Activated CD8-positive, alpha-beta T cell treated with anti-CD3 and anti-CD28 coated beads, Interleukin-2, amount 10 ng/mL, durations not matched to agents 7 days and 5 days (primary cell): ENCODE measurements at places on chromosomes 1 and 21. TPM values are rescaled to one million over a fixed set of nuclear protein-coding genes. Genes with fewer than 3 reads are reported as not detected.

DNA sequence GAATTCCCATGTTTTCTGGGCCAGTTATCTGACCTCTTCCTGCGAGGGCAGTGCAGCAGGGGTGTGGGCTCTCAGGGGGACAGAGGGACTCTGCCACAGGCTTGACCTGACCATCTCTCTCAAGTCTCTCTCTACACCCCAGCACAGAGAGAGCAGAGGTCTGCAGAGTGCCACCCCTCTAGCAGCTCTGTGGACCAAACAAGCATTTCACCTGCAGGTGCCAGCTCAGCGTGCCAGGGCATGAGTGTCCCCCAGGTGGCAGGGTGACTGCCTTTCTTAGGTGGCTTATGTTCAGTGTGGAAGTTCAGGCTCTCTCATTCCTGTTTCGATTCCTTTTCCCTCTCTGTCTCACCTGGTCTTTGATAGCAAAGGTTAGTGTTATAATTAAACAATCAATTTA is 191.3 kb downstream of the CACNA1E start:
- H3K4me3 ChIP-seq, result no peak overlapping the region
- peaks cover 22% of the 10 kb centered on the region for H3K27me3 ChIP-seq
- no peak overlapping the region for H3K27ac ChIP-seq
- no peak for DNase-seq
- H3K36me3 ChIP-seq, result no peaks in the 10 kb centered on the region
- no peaks in the 10 kb centered on the region for H3K4me1 ChIP-seq

DNA sequence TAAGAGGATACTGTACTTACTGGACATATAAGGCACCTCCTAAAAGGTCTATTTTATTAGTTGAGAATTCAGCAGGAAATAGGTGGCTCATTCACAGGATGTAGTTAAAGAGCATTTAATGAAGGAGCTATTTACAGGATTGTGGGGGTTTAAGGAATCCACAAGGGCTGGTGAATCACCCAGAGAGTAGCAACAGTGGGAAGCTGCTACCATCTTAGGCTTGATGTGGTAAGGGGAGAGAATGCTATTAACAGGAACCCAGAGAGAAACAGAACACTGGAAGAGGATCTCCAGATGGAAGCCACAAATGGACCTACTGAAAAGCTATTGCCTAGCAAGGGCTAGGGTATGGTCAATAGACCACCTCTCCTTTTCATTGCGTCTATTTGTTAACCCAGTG is 52.0 kb upstream of the COL11A1 start:
- DNase-seq, result no peak
- H3K4me3 ChIP-seq, result no peak overlapping the region
- no peak overlapping the region for H3K27ac ChIP-seq
- no peaks in the 10 kb centered on the region for H3K4me1 ChIP-seq
- no peaks in the 10 kb centered on the region for H3K36me3 ChIP-seq

GRCh38 chr21:39668369-39668768 is 55.6 kb downstream of the B3GALT5 start:
- H3K4me1 ChIP-seq, result no peaks in the 10 kb centered on the region
- no peaks in the 10 kb centered on the region for H3K27me3 ChIP-seq
- DNase-seq, result no peak
- H3K36me3 ChIP-seq, result no peaks in the 10 kb centered on the region
- H3K27ac ChIP-seq, result no peak overlapping the region

- peaks cover 4% of the 10 kb centered on the region for H3K4me1 ChIP-seq
- no peak overlapping the region for H3K27ac ChIP-seq
- no peak overlapping the region for H3K4me3 ChIP-seq
- peaks cover 1% of the 10 kb centered on the region for H3K36me3 ChIP-seq
- DNase-seq, result no peak
- peaks cover 21% of the 10 kb centered on the region for H3K27me3 ChIP-seq
Measured at GRCh38 chr21:42608446-42608845, 45.0 kb upstream of the PDE9A start.

- peak overlapping the region; percentile 85 for H3K27ac ChIP-seq
- peaks cover 54% of the 10 kb centered on the region for H3K36me3 ChIP-seq
- peaks cover 42% of the 10 kb centered on the region for H3K4me1 ChIP-seq
- no peaks in the 10 kb centered on the region for H3K27me3 ChIP-seq
- peak; percentile 48 for DNase-seq
Measured at GRCh38 chr1:234605983-234606783, 3.8 kb downstream of the IRF2BP2 start.

DNA sequence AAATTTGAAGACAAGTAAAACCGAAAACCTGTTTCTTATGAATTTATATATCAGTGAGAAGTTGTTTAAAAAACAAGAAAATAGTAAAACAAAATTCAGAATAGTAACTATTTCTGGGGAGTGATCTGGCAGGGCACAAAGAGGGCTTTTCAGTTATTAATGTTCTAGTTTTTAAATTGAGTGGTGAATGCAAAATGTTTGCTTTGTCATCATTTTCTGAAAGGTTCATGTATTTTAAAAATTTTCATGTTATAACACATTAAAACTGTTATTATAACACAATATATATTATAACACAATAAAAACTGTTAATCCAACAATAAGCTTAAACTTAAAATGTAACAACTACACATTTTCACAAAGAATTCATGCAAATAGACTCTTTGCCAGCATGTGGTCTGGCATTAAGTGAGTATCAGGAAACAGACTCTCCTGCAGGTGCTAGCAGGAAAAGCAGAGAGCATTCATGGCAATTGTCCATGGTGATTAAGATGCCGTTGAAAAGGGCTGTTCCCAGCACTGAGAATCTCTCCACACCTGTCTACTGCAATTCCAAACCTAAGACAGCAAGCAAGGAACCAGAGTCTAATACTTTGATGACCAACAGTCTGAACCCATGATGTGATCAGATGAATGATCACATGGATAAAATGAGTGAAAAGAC is 204.9 kb downstream of the TBX15 start:
- H3K36me3 ChIP-seq, result no peaks in the 10 kb centered on the region
- H3K4me3 ChIP-seq, result no peak overlapping the region
- H3K4me1 ChIP-seq, result no peaks in the 10 kb centered on the region

DNA sequence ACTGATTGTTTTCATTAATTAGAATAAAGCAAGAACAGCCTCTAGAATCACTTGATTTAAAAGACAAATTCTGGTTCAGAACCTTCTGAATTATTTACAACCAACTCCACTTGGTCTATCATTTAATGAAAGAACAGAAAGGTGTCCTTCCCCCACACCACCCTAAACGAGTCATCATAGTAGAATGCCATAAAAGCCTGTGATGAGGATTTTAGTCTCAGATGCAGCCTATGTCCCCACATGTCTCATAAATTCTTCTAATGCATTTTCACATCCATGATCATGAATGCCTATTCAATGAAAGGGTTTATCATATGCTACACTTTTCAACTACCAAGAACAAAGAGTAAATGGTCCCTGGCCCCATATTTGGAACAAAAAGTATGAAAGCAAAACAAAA is 508.1 kb downstream of the DPYD start:
- H3K4me3 ChIP-seq, result no peak overlapping the region
- H3K36me3 ChIP-seq, result no peaks in the 10 kb centered on the region
- H3K4me1 ChIP-seq, result no peaks in the 10 kb centered on the region
- H3K27ac ChIP-seq, result no peak overlapping the region
- no peak for DNase-seq

GRCh38 chr1:209674957-209675564 is at the start of gene G0S2:
Gene G0S2 (plus strand): TSS chr1:209675412. CDS start chr1:209675685, 273 bp downstream.
- peaks cover 54% of the 10 kb centered on the region for H3K4me1 ChIP-seq
- H3K4me3 ChIP-seq, result peak within 1 kb of the TSS; percentile 57
- H3K27me3 ChIP-seq, result peaks cover 42% of the 10 kb centered on the region
- DNase-seq, result peak; percentile 42

DNA sequence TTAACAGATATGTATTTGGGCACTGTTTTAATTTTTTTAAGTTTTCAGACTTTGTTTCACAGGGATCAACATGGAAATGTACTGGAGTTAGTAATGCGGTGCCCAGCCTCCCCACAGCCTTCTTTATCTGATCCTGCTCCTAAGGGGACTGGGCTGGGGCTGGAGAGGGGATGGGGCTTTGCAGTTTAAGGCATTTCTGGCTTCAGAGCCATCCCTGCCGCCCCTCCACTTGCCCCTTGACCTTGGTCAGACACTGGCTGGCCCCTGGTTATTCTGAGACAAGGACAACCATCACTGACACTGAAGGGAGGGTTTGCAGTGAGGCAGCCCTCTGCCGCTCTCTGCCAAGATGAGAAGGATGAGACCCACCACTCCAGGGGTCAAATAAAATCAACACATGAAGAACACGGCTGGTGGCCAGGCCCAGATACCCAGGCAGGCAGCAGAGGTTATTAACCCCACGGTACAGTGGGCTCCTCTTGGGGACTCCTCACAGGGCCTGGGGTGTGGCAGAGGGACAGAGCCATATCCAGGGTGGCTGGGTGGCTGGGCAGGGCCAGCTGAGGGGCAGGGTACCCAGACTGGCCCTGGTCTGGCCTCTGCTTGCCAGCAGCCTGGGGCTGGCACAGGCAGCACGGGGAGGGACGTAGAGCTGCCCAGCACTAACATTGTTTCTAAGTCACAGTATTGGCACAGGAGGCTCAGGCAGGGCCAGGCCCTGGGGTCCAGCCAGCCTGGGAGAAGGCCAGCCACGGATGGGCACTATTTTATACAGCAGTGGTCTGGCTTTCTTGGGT is 7.2 kb upstream of the UBE2U start:
- H3K27me3 ChIP-seq, result no peaks in the 10 kb centered on the region
- no peak overlapping the region for H3K4me3 ChIP-seq
- DNase-seq, result no peak

DNA sequence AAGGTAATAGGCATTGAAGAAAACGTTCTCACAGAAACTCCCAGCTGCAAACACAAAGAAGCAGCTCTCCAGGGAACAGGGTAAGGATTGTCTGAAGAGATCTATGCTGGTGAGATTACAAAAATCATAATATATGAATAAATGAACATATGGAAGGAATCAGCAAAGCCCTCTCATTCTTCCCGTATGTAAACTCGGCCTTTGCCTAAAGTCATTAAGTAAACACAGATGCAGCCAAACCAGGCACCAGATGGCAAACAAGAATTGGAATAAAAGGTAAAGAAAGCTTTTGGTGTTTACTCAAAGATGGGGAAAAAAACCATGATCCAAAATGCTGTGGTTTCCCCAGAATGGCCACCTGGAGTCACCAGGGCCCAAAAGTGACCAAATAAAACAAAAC is 76.6 kb upstream of the HOOK1 start:
- DNase-seq, result no peak
- no peak overlapping the region for H3K27ac ChIP-seq
- H3K27me3 ChIP-seq, result no peaks in the 10 kb centered on the region
- H3K4me1 ChIP-seq, result peaks cover 4% of the 10 kb centered on the region
- no peak overlapping the region for H3K4me3 ChIP-seq

- no peak overlapping the region for H3K4me3 ChIP-seq
- peaks cover 17% of the 10 kb centered on the region for H3K4me1 ChIP-seq
- peaks cover 2% of the 10 kb centered on the region for H3K36me3 ChIP-seq
- H3K27me3 ChIP-seq, result no peaks in the 10 kb centered on the region
- no peak for DNase-seq
Measured at GRCh38 chr1:243411472-243411871, 155.6 kb downstream of the SDCCAG8 start.

GRCh38 chr1:19484798-19485361 is 459 bp downstream of the CAPZB start:
- H3K27ac ChIP-seq, result peak overlapping the region; percentile 92
- peaks cover 62% of the 10 kb centered on the region for H3K4me1 ChIP-seq
- H3K27me3 ChIP-seq, result no peaks in the 10 kb centered on the region
- H3K36me3 ChIP-seq, result peaks cover 34% of the 10 kb centered on the region

DNA sequence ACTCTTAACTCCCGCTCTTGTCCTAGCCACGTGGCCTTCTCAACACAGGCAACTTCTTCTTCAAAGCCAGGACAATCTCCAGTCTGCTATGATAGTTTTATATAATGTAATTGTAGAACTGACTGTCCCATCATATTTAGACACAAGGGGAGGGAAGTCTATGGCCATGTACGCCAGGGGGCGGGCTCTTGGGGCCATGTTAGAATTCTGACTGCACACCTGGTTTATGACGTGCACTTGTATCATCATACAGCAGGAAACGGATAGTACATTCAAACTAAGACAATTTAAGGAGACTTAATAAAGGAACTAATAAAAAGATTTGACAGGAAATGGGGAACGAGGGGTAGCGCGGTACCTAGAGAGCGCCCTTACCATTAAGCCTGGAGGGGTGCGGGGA is 21.5 kb downstream of the DMRTB1 start:
- no peaks in the 10 kb centered on the region for H3K36me3 ChIP-seq
- no peak for DNase-seq
- no peak overlapping the region for H3K27ac ChIP-seq
- H3K27me3 ChIP-seq, result peaks cover 2% of the 10 kb centered on the region
- H3K4me3 ChIP-seq, result no peak overlapping the region
- H3K4me1 ChIP-seq, result no peaks in the 10 kb centered on the region

GRCh38 chr1:224492632-224493031 is 58.0 kb upstream of the WDR26 start:
- peaks cover 17% of the 10 kb centered on the region for H3K4me1 ChIP-seq
- DNase-seq, result no peak
- H3K36me3 ChIP-seq, result no peaks in the 10 kb centered on the region
- no peak overlapping the region for H3K4me3 ChIP-seq
- H3K27ac ChIP-seq, result no peak overlapping the region

DNA sequence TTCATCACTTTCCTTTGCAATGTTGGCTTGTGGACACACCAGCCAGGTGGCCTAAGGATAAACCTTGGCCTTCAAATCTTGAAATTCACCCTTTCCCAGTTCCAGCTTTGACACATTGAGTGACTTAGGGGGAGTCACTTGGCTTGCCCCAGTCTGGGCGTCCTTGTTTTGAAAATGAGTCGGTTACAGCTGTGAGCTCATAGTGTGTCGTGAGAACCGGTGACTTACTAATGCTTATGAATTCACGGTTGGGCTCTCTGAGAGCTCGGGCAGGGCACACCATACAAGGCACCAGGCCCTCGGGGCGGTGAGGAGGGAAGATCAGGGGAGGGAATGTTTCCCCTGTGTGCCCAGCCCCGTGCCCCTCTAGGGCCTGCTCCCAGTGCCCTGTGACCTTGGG is 126.9 kb upstream of the TMPRSS2 start:
- no peaks in the 10 kb centered on the region for H3K4me1 ChIP-seq
- no peak overlapping the region for H3K27ac ChIP-seq
- no peaks in the 10 kb centered on the region for H3K36me3 ChIP-seq
- peaks cover 10% of the 10 kb centered on the region for H3K27me3 ChIP-seq
- DNase-seq, result no peak
- H3K4me3 ChIP-seq, result no peak overlapping the region

- peak overlapping the region; percentile 98 for H3K27ac ChIP-seq
- peaks cover 67% of the 10 kb centered on the region for H3K36me3 ChIP-seq
- H3K4me1 ChIP-seq, result peaks cover 75% of the 10 kb centered on the region
- H3K27me3 ChIP-seq, result no peaks in the 10 kb centered on the region
Measured at GRCh38 chr21:33947451-33948095, 32.0 kb upstream of the ATP5PO start.

- H3K4me3 ChIP-seq, result no peak overlapping the region
- DNase-seq, result no peak
- no peaks in the 10 kb centered on the region for H3K36me3 ChIP-seq
- H3K4me1 ChIP-seq, result peaks cover 3% of the 10 kb centered on the region
Measured at GRCh38 chr1:32881871-32882850, 4.1 kb upstream of the HPCA start.

- H3K36me3 ChIP-seq, result no peaks in the 10 kb centered on the region
- H3K27ac ChIP-seq, result peak overlapping the region; percentile 31
- peak overlapping the region; percentile 60 for H3K4me3 ChIP-seq
- peaks cover 6% of the 10 kb centered on the region for H3K27me3 ChIP-seq
Measured at GRCh38 chr1:211514030-211514754, 22.2 kb upstream of the RD3 start.

SYPL2 gene
- not detected for total RNA-seq

NR1I3 gene
- total RNA-seq, result not detected

ITLN1 gene
- total RNA-seq, result not detected

THEM5 gene
- total RNA-seq, result not detected

KTI12 gene
- 14.6 TPM for total RNA-seq

HES3 gene
- not detected for total RNA-seq

F13B gene
- total RNA-seq, result not detected

LCK gene
- total RNA-seq, result 488 TPM
